ENCODE measurements at places on chromosomes 2 and 18.

GRCh38 chr18:393574-393957 is 106.9 kb downstream of the COLEC12 start:
- no peak for DNase-seq

DNA sequence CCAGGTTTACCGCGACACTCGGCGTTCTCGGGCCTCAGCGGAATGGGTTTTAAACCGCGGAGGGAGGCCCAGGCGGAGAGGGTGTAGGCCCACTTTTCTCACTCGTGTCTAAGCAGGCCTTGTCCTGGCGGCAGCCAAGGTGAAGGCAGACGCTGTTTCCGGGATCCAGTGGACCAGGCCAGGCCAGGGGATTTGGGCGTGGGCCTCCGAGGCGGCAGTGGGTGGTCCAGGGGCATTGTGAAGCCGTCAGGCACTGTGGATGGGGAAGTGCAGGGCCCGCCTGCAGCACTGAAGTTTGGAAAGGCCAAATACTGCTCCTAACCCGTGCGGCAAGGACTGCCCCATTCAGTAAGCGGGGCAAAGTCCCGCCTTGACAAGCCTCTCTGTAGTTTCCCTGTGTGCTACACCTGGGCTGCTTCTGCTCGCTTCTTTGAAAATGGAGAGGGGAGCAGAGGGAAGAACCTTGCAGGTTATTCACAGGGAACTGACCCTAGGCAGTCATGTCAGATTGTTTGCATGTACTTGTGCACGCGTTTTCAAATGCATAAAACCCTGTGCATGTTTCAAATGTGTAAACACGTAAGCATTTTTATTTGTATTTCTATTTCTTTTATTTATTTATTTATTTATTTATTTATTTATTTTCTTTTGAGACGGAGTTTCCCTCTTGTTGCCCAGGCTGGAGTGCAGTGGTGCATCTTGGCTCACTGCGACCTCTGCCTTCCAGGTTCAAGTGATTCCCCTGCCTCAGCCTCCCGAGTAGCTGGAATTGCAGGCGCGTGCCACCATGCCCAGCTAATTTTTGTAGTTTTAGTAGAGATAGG is 7.5 kb upstream of the DLX2 start:
- DNase-seq = no peak

DNA sequence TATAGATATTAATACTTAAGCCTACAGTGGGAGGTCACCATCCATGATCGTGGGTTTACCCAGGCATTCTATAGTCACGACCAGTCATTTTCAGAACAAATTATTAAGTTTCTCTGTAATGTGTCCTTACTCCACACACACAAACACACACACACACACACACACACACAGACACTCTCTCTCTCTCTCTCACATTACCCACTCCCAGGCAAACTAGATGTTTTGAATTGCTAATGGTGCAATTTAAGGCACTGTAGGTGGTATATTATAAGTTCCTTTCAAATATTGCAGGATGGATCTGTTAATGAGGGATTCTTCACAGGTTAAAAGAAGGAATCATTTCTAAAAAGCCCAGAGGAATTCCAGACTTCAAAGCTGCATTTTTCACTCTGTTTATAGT is 657.8 kb downstream of the MBD2 start:
- no peak for DNase-seq

DNA sequence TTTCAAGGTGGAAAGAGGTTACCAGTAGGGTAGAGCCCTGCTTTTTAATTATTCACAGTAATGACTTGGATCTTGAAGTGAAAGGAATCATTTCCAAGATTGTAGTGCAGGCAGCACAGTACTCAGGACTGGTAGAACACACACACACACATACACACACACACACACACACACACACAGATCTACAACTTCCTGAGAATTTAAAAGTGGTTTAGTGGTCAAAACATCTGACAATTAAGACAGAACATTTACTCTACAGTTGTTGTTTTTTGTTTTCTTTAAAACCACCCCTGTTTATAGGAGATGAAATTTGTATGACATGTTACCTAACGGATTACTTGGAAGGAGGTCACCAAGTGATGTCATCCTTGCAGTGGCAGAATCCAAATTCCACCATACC is 146.7 kb upstream of the VRK2 start:
- DNase-seq = no peak

- peak; percentile 39 for DNase-seq
These were observed 106.4 kb upstream of the CCDC85A start for GRCh38 chr2:56077359-56077915.

- DNase-seq = no peak
These were observed 25.0 kb upstream of the FAHD2A start for GRCh38 chr2:95377216-95378123.
